Endothelial cell of umbilical vein (primary cell): ENCODE measurements at places on chromosomes 1 and 21.

GRCh38 chr1:185281245-185281644 lies 35.8 kb downstream of the IVNS1ABP start:
- no peak for DNase-seq

GRCh38 chr1:81550753-81551152 lies 250.0 kb upstream of the ADGRL2 start:
- DNase-seq = peak; percentile 6

GRCh38 chr1:68620571-68620970 lies 123.7 kb upstream of the DEPDC1 start:
- no peak for DNase-seq

DNA sequence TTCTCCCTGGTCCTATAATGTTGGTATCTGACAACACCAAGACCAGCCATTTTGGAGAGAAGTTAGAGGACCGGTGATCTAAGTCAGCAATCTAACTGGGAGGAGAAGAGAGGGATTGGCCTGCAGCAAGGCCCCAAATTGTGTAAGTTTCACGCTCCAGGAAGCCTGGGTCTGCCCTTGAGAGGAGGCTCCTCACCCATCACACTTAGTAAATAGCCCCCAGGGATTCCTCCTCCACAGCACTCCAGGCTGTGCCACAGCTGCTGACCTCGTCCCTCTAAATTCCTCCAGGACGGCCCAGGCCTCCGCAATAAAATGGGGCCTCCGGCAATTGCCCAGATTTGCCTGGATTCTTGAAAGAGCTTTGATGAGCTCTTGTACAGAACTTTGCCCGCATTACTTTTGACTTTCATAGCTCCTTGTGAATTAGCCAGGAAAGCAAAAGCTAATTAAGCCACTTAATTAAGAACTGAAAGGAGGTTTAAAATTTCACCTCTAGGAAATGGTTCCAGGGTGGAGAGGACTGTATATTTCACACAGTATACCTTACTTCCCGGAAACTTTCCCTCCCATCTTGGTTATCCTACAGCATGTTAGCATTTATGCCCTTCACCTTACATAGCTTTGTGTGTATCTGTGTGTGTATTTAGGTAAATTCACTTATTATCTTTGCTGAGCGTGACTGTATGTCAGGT lies 90.5 kb downstream of the LAMC2 start:
- no peak for DNase-seq

DNA sequence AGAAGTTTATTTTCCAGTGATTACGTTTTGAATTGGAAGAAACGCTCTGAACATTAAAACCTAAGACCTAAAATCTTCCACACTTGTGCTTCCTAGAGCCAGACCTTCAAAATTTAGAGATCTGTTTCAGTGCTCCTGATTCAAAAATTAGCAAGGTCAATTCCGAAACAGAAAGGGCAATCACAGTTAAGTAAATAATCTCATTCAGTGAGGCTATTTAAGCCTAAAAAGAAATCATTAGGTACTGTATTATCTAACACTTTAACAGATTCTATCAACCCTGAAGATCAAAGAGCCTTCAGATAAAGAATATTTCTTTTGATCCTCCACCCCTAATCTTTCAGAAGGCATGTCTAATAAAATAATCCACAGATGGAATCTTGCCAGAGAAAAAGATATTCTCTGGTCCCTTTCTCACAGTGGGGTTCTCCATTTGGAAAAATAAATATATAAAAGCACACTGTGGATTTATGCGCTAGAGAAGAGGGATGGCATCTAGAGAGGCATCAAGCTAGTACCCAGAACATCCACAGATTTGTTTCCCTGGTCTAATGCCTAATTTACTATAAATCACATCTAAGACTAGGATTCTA lies 54.4 kb downstream of the ZZZ3 start:
- no peak for DNase-seq

DNA sequence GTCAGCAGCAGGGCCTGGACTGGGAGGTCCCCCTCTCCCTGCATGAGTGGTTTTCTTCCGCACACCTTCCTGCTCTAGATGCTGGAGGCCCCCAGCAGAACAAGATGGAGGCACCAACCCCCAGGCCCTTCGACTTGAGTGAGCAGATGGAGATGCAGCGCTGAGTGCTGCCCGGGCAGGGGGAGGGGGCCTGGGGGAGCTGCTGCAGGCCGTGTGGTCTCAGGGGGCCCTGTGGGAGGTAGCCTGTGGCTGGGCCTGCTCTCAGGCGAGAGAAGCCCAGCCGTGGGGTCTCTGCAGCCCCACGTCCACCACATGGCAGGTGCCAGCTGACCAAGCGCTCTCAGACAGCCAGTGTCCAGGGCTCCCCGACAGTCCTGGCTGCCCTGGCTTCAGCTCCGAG lies 1.2 kb upstream of the FAAP20 start:
- no peak for DNase-seq

DNA sequence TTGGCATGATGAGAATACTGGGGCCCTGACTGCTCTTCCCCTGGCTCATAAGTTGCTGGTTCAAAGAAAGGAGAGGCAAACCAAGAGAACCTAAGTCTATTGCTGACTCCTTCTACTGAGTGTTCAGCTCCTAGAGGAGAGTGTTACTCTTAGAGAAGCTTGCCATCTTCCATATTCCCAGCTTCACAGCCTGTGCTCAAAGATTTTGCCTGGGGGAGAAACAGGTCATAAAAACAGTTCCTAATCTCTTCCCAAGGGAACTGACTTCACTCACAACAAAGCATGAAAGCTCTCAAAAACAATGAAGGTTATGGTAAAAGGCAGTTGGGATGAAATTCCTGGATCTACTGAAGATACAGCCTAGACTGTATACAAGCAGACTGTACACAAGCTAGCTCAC lies 37.1 kb downstream of the LRRC40 start:
- no peak for DNase-seq

DNA sequence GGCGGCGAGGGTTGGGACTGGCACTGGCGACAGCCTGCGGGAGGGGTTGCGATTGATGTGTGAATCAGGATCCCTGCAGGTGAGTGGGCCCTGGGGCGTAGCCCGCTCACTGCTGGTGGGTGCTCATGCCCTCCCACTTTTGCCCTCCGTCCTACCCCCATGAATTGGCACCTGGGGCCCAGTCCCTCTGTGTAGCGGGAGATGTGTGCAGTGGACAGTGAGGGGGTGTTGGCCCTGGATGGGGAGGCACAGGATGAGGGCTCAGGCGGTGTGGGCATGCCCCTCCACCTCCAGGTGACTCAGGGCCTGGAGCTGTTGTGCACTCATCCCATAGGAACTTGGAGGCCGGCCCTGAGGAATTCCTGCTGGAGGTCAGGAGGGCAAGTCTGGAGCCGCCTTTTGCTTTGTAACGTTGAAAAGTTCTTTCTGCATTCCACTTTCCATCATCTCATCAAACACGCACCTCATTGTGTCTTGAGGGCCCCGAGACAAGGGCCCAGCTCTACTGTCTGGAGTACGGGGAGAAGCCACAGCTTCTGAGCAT lies 3.0 kb downstream of the PEAR1 start:
- DNase-seq = peak; percentile 80

DNA sequence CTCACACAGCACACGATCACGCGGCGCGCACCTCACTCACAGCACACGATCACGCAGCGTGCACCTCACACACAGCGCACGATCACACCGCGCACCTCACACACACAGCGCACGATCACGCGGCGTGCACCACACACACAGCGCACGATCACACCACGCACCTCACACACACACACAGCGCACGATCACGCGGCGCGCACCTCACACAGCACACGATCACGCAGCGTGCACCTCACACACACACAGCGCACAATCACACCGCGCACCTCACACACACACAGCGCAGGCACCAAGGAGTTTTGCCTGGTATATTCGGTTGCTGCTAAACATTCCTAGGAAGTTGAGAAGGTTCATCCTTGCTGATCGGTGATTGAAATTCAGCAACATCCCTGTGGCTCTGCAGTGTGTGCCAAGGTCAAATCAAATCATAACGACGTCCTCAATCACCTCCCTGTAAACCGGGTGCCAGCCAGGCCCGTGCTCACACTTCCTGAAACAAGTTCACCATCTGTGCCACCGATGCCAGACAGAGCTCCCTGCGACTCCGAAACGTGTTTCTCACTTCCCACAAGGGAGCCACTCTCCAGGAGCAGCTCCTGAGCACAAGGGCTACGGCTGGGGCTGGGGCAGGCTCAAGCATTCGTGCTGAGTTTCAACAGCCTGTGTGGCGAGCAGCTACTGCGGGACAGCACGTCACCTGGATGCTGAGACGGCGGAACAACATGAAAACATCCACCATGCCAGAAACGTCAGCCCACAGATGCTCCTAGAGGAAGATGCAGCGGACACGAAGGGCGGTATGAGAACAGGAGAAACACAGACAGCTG lies 30.2 kb downstream of the WDR4 start:
- no peak for DNase-seq

GRCh38 chr1:34188985-34189384 lies 12.3 kb downstream of the C1orf94 start:
- DNase-seq = no peak

DNA sequence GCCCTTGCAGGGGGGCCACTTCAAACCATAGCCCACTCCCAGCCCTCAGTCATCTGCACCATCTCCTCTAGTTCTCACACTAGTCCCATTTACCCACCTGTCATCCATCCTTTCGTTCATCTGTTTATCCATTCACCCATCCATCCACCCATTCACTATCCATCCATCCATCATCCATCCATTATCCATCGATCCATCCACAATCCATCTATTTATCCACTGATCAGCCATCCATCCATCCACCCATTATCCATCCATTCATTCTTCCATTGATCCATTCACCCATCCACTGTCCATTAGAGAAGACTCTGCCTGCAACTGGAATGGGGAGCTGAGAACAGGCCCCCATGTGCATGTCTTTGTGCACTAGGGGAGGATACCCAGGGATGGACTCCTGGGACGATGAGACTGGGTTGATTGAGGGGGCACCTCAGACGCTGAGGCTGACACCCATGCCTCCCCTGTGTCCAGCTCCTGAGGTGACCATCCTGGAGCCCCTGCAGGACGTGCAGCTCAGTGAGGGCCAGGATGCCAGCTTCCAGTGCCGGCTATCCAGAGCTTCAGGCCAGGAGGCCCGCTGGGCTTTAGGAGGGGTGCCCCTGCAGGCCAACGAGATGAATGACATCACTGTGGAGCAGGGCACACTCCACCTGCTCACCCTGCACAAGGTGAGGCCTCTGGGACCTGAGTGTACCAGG lies 97.9 kb downstream of the TRIM11 start:
- DNase-seq = no peak

DNA sequence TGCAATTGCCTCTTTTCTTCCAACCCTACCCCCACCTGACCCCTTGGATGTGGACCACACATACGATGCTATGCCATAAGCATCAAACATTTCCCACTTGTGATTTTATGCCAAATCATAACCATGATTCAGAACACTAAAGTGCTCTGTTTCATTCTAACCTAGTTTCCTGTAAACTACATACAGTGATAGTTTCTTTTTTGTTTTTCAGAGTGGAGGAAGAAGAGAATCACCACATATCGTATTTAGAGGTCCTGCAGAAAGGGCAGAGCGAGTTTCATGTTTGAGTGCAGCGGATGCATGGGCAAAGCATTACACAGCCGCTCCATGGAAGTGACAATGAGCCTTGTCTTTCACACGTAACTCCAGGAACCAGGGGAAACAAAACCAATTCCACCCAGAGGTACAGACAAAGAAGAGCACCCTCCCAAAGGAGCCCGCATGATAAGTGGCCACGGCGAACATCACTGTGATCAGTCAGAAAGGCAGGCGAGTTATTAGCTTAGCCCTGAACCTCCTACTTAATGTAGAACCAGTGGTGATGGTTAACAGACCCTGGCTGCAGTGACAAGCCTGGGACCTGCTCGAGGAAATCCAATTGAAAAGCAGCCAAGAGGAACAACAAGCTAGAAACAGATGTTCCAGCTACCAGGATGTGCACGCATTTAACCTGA lies 64.0 kb upstream of the ZNF281 start:
- DNase-seq = no peak

- DNase-seq = no peak
Observed at GRCh38 chr21:42587036-42587435, 66.4 kb upstream of the PDE9A start.

GRCh38 chr1:199044191-199044590 lies 405.4 kb downstream of the PTPRC start:
- no peak for DNase-seq

DNA sequence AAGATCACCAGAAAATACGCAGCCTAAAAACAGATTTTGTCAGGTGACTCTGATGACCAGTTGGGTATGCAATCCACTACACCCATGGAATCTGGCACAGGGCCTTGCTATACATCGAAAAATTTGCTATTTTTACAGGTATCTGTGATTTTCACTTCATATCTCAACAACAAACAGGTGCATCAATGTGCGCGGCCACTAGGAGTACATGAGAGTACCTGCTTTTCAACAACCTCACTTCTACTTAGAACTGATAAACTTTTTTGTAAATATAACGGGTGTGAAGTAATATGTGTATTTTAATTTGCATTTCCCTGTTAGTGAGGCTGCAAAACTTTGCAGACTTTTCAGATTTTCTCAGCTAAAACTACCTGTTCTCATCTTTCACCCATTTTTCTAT lies 80.8 kb downstream of the SLC45A1 start:
- no peak for DNase-seq

GRCh38 chr1:203985676-203986075 lies 87.2 kb upstream of the SOX13 start:
- no peak for DNase-seq

GRCh38 chr21:42337830-42338728 lies 12.7 kb downstream of the TFF2 start:
- DNase-seq = peak; percentile 53

DNA sequence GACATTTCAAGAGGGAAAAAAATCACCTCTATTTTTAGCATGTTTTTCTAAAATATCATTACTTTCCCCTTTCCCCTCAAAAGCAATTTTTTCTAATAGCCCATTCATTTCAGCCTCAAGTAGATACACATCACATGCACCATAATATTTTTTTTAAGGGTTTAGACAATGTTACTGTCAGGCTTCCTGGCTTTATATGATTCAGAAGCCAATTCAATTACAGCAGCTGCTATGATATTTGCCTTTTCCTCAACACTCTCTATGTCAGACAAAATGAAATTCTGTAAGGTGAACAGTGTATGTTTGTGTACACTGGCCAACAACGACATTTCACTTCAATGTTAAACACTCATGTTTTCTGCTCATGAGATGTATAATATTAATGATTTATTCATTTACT lies 46.5 kb downstream of the OMA1 start:
- peak; percentile 59 for DNase-seq

DNA sequence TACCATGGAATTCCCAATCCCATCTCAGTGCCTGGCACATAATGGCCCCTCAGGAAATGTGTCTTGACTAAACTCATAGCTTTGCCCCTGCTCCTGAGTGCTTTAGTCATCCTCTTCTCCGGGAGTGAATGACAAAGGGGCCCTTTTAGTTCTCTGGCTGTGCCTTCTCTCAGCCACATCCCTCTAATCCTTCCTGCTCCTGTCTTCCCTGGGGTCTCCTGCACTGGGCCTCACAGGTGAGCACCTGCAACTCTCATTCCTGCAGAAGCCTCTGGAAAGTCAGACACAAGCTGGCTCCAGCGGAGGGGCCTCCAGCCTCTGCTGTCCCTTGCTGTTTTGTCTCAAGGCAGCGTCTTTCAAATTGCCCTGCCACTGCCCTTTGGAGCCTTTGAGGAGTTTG lies 14.0 kb upstream of the ETV3L start:
- no peak for DNase-seq
